Central memory CD4-positive, alpha-beta T cell (primary cell): ENCODE measurements at places on chromosomes 16 and 17.
A peak's percentile ranks its signal among the peaks of the same experiment; 100 is the strongest.

- no peak for DNase-seq
These were observed 6.2 kb downstream of the SMCR8 start for GRCh38 chr17:18321309-18321708.

- no peak for DNase-seq
These were observed 52.3 kb upstream of the LGALS9 start for GRCh38 chr17:27578718-27579085.

DNA sequence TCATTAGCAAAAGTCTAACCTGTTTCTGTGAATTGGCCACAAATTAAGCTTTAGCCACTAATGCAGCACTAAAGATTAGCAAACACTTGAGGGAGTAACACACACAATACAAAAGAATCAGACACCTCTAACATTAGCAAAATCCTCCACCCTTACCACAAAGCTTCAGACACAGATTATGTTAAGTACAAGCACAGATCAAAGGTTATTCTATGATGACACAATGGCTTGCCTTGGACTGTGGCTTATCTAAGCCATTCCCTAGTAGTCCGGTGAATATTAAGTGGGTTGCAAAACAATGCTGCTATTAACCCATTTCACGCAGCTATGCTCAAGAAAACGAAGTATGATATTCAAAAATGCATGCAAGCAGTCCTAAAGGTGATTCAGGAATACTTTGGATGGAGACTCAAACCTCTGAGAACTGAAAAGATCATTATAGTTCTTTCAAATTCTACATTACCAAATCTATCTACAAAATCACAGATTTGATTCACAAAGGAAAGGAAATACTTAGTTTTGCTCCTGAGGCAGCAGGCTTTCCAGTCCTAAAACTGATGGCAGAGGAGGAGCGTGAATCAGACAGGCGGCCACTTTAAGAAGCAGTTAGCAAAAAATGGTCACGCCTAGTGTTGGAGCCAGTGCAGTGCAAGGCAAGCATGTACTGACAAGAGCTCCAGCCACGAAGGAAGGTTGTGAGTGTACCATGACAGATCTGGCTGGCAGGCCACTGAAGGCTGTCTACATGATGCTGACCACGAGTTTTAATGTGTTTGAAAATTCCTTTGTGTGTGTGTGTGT is 67.2 kb downstream of the PARN start:
- DNase-seq = no peak

DNA sequence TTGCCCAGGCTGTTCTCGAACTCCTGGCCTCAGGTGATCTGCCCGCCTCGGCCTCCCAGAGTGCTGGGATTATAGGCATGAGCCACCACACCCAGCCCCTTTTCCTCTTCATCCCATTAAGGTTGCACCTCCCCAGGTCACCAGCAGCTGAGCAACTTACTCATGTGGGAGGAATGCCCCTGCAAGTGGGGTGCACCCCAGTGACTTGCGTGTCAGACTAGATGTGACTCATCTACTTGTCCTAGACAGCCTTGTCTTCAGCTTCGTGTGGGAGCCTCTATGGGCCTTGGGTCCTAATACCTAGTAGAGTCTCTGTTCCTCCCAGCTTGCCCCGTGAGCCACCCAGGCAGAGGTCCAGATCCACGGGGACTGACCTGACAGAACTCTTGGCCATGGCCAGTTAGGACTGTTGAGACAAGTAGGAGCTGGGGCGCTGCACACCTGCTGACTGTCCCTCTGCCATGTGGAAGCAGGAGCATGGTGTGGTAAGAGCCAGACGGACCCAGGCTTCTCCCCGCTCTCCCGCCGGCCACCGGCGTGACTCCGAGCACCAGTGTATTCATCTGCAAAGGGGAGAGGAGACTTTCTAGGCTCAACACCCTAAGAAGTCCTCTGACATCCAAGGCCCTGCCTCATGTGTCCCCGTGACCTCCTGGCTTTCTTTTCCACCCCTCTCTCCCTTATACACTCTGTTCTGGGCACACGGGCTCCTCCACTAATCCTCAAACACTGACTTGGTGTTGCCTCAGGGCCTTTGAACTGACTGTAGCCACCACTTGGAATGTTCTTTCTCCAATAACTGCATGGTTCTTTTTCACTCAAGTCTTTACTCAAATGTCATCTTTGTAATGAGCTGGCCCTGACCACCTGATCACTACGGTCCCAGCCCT is 11.6 kb upstream of the CBX4 start:
- DNase-seq = no peak

- peak; percentile 31 for DNase-seq
These were observed 483 bp downstream of the RPA1 start for GRCh38 chr17:1830288-1830687.

DNA sequence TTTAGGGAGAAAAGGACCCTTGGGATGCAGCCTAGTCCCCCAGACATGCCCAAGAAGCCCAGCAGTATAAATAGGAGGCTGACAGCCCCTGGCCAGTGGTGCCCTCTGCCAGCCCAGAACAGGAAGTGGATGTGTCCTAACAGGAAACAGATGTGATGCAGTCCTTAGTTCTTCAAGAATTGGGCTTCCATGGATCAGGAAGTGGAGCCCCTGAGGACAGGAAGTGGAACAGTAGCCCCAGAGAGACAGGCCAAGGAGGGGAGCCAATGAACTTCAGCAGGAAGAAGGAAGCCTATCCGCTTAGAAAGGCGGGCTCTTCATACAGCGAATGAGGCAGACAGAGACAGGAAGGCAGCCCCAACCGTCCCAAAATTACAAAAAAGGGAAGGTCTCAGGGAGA is 7.2 kb downstream of the CTF1 start:
- no peak for DNase-seq

DNA sequence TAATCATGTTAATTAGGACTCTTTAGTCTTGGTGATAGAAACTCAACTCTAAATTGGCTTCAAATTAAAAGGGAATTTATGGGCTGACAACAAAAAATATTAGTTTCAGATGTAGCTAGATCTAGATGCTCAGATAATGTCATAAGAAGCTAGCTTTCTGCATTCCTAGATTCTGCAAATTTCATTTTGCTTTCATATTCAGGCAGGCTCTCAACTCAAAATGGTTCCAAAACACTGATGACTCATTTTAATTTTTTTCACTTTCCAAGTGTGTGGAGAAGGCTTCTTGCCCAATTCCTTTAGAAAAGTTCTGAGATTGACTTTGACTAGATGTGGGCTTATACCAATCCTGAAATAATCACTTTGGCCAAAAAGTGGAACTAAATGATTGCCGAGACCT is 236.7 kb upstream of the GOT2 start:
- no peak for DNase-seq

DNA sequence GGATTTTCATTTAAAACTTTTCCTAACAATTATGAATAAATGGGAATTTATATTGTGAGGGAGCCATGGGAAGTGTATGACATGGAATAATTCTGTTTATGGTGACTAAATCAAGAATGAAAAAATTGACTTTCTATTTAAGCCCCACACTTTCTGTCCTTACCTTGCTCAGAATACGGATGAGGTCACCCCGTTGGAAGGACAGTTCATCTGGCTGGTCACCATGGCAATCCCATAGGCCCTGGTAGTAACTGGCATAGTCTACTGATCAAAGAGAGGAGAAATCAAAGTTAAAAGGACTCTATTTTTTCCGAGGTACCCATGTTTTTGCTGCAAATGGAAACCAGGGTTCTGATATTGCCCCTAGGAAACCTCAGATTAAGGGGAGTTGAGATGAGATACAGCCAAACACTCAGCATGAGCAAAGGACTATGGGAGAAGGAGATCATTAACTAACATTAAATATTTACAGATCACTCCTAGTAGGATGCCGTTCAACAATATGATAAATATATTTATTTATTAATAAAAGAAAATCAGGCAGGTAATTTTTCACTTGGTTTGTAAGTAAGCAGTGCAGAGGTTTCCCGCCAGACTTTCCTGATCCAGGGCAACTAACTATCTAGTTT is 54.9 kb downstream of the SNX11 start:
- no peak for DNase-seq

- no peak for DNase-seq
These were observed 4.4 kb downstream of the KIF19 start for GRCh38 chr17:74330446-74330845.

DNA sequence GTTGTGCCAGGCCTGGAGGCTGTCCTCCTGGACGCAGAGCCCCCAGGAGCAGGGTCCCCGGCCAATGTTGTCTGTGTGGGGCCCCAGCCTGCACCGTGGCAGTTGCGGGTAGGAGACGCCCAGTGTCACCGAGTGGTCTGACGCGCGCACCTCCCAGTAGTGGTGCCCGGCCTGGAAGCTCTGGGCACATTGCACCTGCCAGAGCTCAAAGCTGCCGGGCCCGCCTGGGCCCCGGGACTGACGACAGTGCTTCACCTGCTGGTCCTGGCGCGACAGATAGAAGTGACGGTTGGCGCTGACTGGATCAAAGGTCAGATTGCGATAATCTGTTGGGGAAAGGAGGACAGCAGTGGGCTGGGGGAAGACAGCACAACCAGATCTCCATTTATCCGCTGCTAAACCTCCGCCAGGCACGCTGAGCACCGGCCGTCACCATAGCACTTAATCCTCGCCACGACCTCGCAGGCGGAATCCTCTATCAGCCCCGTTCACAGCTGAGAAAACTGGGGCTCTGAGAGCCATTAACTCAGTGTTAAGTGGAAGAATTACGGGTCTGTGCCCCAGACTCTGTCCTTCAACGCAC is 5.6 kb downstream of the TRIM65 start:
- no peak for DNase-seq

GRCh38 chr16:12901204-12901596 is 198 bp upstream of the SHISA9 start:
- no peak for DNase-seq

DNA sequence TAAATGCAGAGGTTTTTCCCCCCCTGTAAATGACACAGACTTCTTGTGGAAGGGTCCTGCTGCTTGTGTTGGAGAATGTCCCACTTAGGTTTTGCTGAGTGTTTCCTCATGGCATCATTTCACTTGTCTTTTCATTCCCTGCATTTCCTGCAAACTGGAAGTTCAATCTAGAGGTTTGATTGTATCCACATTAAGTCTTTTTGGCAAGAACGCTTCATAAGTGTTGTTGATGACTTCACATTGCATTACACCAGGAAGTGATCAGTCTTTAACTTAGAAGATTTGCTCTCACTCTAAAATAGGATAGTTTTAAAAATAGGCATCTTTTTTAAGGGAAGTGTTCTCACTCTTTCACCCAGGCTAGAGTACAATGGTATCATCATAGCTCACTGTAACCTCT is 67.2 kb downstream of the RPTOR start:
- DNase-seq = no peak

DNA sequence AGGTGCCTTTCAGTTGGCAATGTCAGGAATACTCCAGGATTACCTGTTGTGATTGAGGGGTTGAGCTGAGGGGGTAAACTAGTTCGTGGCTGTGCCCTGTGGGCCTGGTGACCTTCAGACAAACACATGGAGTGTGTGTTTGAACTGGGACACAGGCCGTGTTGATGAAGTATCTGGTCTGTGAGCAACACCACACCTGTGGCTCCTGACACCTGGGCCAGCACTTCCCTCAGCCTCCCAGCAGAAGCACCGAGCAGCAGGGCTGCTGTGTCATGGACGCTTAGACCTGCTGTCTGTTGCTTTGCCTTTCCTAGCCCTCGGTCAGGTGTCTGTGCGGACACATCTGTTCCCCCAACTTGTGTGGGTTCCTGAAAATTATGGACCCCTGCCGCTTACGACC is 82.9 kb downstream of the KSR1 start:
- DNase-seq = no peak

DNA sequence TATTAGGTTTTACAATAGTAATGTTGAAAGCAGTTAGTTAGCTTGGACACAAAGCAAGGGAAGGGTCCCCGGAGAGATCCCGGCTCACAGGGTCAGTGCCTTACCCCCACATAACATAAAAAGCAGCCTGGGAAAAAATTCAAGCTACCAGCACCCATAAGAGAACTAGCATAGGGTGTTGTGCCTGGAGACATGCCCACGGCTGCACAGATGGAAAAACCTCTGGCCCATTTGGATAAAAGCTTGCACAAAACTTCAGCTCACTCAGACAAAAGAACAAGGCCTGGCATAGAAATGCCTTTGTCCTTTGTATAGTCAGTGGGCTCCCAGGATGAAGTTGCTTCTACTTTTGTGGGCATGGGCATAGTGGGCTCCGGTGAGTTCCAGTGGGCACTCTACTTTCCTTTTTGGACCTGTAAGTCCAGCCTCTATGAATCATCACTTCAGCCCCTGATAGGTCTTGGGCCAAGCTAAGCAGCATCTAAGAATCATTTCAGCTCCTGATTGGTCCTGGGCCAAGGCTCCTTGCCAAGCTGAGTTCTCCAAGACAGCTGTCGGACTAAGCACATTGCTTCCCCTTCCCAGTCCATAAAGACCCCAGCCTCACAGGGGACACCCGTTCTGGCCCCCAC is 1.3 kb upstream of the RDM1 start:
- DNase-seq = no peak

GRCh38 chr17:33870936-33871335 is 384.1 kb upstream of the CCL2 start:
- no peak for DNase-seq

DNA sequence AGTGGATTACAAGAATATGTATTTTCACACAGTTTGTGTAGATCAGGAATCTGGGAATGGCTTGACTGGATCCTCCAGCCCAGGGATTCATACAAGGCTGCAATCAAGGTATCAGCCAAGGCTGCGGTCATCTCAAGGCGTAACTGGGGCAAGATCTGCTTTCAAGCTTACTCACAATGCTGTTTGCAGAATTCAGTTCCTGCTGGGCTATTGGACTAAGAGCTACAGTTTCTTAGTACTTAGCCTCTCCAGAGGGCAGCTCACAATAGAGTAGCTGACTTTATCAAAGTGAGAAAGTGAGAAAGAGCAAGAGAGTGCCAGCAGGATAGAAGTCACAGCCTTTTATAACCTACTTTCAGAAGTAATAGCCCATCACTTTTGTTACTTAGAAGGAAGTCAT is 211.0 kb downstream of the MAP2K6 start:
- no peak for DNase-seq

DNA sequence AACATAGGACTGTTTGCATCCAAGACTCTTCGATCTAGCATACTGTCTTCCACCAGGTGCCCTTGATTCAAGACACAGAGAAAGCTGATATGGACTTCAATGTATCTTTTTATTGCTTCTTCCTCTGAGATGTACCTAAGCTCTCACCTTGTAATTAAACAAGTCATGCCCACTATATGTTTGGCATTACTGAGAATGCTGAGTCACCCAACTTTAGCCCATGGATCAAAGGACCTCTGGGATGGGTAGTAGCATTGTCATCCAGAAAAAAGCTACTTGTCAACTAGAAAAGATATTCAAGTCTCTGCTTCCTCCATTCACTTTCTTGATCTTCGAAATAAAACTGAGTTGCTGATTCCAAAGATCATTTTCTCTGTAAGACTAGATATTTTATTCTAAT is 37.8 kb downstream of the CDH8 start:
- DNase-seq = no peak

- no peak for DNase-seq
These were observed 20.9 kb downstream of the METRNL start for GRCh38 chr17:83100220-83100852.

- no peak for DNase-seq
These were observed 11.2 kb downstream of the RGS11 start for GRCh38 chr16:264440-264951.

GRCh38 chr16:85209526-85210121 is 97.4 kb upstream of the CIBAR2 start:
- DNase-seq = no peak
